ENCODE measurements at places on chromosomes 11 and 22.
A peak's percentile ranks its signal among the peaks of the same experiment; 100 is the strongest.

GRCh38 chr22:46687460-46687859, 50.6 kb downstream of the CERK start:
- no peak for DNase-seq

GRCh38 chr11:68890490-68891231, 13.0 kb downstream of the MRPL21 start:
- no peak for DNase-seq

DNA sequence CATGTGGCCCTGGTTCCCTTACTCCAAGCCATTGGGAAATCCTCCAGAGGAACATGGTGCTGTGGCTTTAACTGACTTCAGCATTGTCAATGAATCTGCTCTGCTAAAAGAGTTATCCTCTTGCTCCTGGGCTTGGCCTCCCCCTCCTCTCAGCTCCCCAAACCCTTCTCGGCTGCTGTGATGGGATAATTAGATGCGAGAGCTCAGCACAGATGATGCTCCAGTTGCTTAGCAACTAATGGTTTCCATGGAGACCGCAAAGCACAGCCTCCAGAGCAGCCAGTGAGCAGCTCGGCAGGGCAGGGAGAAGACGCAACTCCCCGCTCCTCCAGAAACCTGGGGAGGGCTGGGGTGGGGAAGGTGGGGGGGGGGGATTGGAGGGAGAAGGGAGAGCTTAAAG, 2.8 kb upstream of the UPK2 start:
- DNase-seq: no peak

DNA sequence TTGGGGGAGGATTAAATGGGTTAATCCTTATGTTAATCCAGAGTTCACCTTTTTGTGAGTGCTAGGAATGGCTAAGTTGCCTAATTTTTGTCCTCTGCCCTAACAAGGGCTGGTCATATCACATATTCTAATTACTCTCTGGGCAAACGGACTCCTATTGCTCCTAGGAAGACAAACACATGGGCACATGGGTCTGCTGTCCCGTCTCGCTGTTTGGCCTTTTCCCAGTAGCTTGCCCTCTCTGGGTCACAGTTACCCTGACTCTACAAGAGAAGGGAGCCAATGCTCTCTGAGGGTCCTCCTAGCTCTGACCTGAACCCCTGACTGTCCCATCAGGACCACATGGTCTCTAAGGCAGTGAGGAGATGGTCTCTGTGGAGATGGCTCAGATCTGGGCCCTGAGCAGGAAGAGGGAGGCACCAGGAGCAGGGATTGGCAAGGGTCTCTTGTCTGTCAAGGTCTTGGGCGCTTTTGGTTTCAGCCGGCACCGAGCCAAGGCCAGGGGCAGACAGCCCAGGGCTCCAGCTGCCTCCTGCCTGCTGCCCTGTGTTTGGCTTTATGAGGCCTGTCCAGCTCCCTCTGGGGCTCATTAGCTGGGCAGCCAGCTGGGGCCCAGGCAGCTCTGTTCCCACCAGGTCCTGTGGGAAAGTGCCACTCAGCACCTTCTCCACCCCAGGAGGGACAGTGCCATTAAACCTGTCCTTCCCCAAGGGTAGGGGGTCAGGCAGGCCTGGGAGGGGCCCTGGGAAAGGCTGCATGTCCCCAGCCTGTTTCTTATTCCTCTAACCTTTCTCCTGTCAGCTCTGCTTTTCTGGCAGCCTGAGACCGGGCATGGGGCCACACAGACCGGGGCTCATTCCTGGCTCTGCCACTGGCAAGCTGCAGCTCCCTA, 559.9 kb downstream of the MN1 start:
- no peak for DNase-seq

DNA sequence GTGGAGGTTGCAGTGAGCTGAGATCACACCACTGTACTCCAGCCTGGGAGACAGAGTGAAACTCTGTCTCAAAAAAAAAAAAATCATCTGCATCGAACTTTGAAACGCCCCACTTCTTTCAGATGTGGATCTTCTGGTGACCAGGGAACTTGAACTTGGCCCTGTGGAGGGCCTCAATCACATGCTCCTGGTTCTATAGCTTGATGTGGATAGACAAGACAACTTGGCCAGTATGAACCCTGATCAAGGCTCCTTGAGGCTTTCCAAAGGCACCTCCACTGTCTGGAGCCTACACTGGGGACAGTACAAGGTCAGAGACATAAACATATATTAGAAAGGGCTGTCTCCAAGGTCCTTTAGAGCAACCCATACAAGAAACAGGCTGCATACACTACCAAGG, 30.6 kb downstream of the RAB30 start:
- no peak for DNase-seq

DNA sequence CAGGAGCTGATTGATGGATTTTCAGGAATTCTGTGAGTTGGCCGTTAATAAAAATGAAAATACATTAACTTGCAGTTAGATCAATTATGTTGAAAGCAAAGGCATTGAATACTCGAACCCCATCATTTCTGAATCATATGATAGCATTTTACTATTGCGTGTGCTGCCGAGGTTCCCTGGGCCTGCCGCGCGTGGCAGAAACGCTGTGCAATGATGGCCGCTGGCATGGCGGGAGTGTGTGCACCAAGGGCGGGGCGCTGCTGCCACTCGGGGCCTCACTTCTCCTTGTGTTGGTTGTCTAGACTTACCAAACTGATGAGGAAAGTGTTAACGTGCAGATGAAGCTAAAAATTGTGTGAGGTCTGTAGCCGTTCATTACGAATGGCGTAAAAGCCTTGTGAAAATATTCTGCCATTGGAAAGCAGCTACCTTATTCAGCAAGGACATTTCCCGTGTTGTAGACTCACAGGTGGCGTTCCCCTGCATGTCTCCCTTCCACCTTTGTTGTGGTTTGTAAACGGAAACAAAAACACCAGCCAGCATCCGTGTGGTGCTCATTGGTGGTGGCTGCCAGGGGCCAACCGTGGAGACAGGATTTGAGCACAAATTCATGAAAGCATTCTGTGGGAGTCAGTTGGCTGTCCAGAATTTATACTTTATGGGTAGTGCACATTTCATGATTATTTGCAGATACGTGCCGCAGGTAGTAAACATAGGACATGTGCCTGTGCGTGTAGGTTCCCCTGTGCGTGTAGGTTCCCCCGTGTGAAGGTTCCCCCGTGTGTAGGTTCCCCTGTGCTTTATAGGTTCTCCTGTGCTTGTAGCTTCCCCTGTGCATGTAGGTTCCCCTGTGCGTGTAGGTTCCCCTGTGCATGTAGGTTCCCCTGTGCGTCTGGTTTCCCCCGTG, 5.9 kb upstream of the GRAMD4 start:
- DNase-seq: no peak

DNA sequence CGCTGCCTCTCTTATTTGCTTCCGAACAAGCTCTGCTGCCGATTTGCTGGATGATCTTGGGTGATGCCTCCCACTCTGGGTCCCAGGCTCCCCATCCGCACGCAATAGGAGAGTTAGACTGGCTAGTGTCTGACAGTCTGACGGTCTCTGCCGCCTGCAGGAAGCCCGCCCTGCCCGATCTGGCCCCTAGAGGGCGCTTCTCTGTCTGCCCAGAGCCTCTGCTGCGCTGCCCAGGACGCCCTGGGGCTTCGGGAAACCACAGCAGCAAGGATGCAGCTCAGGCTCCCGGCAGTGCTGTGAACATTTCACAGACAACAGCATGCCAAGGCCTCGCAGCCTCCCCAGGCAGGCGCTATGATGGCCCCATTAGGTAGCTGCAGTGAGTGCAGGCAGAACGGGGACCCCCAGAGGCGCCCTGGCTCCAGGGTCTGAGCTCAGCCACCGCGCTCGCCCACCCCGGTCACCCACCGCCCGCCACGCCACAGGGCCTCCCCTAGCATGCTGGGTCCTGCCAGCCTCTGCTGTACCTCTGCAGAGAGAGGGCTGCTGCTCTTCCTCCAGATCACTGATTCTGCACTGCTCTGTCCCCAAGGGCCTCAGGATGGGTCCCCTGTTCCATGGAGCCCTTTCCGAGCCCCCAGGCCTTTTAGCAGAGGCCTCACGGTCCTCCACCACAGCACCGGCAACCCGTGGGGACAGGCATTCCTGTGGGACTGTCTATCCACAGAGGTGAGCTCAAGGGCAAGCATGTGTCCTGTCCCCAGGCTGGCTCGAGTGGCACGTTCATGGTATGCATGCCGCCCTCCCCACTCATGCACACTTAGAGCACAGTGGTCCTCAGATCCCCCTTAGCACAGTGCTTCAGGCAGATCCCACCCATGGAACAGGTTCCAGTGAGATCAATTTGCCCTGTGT, 4.3 kb upstream of the BAIAP2L2 start:
- DNase-seq: no peak

DNA sequence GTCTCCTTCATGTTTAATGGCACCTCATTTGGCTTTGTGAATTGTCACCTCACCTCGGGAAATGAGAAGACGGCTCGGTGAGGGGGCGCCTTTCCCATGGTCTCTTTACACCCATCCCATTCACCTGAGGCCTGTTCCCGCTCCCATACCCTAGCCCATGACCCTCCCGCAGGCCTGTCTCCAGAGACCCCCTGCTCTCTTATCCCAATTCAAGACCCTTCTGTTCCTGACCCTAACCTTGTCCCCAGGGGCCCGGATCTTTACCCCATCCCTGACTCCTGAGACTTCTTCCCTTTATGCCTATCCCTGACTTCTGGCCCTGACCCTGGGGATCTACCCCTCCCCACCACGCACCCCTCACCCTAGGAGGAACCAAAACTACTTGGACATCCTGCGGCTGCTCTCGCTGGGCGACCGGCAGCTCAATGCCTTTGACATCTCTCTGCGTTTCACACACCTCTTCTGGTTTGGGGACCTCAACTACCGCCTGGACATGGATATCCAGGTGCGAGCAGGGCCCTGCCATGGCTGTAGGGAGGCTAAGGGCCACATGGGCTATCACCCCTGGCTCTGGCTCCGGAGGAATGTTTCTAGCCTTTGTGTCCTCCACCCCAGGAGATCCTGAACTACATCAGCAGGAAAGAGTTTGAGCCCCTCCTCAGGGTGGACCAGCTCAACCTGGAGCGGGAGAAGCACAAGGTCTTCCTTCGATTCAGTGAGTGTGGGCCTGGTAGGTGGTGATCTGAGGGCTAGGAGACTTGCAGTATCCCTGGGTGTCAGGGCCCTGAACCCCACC, 7.9 kb downstream of the INPPL1 start:
- no peak for DNase-seq

- peak; percentile 48 for DNase-seq
Measured at GRCh38 chr22:38056969-38057891, at the start of gene PICK1. Gene PICK1, plus strand, starts transcription at chr22:38057404. Its CDS starts 406 bp downstream, at chr22:38057810.

DNA sequence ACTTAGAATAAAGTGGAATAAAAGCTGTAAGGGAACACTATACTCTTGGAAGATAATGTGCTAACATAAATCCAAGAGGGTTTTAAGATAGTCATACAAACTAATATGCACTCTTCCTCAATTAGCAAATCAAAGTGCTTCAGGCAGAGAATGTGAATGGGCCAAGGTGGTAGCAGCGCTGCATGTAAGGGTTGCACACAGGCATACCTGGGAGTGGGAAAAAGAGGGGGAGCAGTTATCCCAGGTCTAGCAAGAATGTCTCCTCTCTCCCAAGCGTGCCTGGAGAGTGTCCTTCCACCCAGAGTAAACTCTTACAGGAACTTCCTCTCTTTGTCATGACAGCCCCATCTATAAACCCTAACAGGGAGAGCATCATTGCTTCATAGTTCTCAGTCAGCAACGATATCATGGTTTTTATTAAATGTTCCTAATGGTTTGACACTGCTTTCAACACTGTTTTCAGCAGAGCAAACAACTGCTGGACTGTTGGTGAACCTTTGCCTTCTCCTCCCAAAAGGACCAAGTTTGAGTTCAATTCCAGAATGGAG, 61.6 kb downstream of the SYTL2 start:
- no peak for DNase-seq

DNA sequence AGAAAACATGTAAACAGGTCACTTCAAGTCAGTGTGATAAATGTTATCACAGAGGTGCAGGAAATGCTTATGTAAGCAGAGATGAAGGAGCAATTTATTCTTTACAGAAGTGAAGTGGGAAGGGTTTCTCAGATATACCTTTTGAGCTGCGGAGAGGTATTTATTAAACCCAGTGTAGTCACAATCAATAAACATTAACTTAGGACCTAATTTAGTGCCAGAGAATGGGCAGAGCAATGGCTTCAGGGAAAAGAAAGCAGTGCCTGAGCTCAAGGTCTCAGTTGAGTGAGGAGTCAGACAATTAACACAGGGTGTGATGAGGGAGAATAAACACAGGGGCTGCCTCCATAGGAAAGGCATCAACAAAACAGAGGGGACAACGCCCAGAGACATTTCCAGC, 1.9 kb downstream of the MS4A5 start:
- no peak for DNase-seq

GRCh38 chr11:86274503-86274902, 27.5 kb upstream of the HIKESHI start:
- DNase-seq: no peak

DNA sequence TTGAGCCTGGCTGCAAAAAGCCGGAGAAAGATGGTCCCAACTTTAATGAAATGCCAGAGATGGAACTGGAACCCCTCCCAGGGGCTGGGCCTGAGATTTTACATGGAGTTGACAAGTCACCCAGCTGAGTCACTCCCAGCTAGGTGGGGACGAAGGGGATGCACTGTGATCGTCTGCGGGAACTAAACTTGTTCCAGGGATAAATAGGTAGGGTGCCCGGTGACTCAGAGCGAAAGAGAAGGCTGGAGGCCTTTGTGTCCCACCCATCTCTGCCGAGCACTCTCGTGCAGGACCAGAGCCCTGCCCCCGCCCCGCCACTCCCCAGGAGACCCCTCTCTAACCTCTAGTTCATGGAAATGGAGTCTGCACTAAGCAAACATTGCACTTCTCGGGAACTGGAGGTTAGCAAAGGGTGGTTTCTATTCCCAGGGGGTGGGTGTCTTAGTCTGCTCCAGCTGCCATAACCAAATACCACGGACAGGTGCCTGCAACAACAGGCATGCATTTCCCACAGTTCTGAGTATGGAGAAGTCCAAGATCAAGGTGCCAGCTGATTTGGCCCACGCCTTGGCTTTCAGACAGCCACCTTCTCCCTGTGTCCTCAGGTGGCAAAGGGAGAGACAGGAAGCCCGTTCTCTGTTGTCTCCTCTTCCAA, 60.7 kb upstream of the FADD start:
- no peak for DNase-seq

- no peak for DNase-seq
Measured at GRCh38 chr22:33315117-33315516, 256.9 kb upstream of the SYN3 start.

DNA sequence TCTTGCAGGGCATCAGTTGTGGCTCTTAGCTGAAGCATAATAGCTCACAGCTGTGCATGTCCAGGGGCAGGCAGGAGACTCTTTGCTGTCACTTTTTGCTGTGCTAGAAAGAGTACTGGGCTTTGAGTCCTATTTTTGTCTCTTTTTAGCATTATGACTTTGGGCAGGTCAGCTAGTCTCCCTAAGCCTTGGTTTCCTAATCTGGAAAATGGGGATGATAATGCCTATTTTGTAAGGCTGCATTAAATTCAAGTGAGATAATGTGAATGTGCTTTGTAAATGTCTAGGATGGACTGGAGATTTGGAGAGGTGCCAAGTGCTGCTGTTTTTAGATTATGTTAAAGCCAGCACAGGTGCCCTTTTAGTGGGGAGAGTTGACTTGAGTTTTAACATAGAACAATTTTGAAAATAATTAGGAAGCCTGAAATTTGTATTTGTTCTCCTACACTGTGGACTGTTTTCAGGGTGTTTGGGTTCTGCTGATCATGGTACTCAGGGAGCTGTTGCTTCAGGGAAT, 19.1 kb downstream of the CABIN1 start:
- no peak for DNase-seq

GRCh38 chr11:87295237-87295636, 257.5 kb downstream of the TMEM135 start:
- no peak for DNase-seq

- DNase-seq: no peak
Measured at GRCh38 chr22:20964799-20965103, 2.3 kb upstream of the AIFM3 start.

Measured in Panc1 (cell line).